ENCODE measurements at places on chromosomes 6 and 20.
A peak's percentile ranks its signal among the peaks of the same experiment; 100 is the strongest.

DNA sequence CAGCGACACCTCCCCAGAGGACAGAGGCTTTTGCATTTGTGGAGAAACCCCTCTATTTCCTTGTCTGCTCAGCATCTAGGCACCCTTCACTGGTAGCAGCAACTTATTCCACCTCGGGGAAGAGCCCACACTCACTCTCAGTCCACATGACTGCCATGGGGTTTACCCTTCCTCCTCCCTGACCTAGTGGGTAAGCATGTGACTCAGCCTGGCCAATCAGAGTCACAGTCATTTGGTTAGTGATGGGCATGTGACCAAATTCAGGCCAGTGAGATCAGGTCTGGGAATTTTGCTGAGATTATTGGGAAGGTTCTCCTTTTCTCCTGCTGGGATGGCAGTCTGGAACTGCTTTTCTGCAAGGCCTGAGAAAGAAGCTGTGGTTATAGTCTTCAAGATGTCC lies 145.7 kb upstream of the PHACTR3 start:
- DNase-seq, result no peak

DNA sequence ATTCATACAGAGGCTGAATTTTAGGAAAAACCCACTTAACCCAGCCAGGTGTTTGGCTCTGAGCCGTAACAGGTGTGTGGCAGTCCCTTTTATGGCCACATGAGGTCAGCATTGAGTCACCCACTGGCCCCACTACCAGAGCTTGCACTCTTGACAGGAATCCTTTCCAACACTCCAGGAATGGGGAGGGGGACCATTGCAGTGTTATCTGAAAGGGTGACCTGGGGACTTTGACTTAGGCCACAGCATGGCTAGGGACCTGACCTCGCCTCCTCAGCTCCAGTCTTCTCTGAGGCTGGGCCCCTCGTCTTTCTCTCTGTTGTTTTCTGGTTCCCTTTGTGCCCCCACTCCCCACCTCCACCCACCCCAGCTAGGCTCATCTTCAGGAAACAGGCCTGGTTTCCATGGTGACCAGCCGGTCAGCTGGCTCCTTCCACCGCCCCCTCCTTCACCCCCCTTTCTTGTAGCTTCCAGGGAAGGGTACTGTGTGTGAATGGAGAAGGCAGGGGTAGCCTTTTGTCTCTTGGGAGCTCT lies 2.1 kb upstream of the TMEM151B start:
- peak; percentile 59 for DNase-seq

GRCh38 chr6:81049425-81050042 lies 702.9 kb downstream of the TENT5A start:
- no peak for DNase-seq

- no peak for DNase-seq
Measured at GRCh38 chr6:147974376-147974775, 368.3 kb upstream of the SASH1 start.

- DNase-seq, result no peak
Measured at GRCh38 chr6:129440691-129441090, 269.3 kb downstream of the ARHGAP18 start.

- DNase-seq, result no peak
Measured at GRCh38 chr6:4592026-4592425, 184.2 kb upstream of the CDYL start.

GRCh38 chr6:158050955-158051354 lies 69.3 kb downstream of the SYNJ2 start:
- DNase-seq, result no peak

GRCh38 chr20:40196846-40197436 lies 492.1 kb downstream of the MAFB start:
- DNase-seq, result no peak

DNA sequence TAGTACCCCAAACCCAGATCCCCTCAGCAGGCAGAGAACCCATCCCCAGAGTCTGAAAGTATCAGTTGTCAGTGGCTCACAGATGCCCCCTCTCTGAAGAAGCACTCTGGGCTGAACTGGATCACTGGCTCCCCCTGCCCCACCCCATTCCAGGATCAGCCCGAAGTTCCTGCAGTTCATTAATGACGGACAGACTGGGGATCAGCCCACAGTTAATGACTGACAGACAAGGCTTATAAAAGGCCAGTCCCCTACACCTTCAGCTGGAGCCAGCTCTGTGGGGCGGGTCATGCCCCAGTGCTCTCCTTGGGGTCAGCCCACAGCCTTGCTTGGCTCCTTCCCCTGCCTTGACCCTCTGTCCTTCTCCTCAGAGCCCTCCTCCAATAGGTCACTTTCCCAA lies 21.7 kb downstream of the KIAA1755 start:
- no peak for DNase-seq

GRCh38 chr6:56539527-56540105 lies 103.1 kb downstream of the DST start:
- DNase-seq, result no peak

DNA sequence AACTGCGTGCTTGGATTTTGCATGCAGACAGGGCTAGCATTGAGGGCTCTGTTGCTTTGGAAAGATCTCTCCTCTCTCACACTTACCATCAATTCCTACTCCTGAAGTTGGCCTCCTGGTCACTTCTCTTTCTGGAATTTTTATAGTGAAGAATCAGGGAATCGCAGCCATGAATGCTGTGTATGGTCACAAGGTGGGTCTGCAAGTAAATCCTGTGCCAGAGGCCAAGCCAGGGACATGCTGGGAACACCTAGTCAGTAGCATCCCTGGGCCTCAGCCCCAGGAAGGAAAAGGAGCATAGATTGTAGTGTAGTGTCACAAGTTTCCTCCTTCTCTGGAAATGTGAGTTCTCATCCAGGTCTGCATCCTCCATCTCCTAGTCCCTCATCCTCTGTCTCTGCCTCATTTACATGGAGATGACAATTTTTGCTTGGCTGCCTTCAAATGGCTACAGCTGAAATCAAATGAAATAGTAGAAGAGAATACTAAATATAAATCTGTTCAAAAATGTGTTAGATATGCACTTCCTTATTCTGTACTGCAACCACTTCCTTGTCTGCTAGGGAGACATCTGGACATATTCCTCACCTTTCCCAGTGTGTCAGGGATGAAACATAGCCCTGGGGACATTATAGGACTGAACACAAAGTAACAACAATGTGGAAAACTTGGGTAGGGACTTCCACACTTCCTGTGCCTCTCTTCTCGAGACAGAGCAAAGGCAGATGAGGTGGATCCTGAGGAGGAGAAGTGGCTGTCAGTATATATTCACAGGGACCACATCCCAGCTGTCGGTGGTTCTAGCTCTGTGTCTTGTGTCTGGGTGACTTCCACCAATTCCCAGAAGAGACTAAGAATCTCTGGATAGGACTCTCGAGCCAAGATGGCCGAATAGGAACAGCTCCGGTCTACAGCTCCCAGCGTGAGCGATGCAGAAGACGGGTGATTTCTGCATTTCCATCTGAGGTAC lies 17.0 kb downstream of the CST9 start:
- DNase-seq, result no peak

- peak; percentile 91 for DNase-seq
Measured at GRCh38 chr20:34713194-34713943, 9.2 kb downstream of the TP53INP2 start.

GRCh38 chr20:21265261-21266190 lies 37.6 kb upstream of the XRN2 start:
- no peak for DNase-seq
